ENCODE measurements at places on chromosomes 1 and 21.

GRCh38 chr1:111214074-111214801 lies 13.3 kb upstream of the CHI3L2 start:
- DNase-seq: no peak

- no peak for DNase-seq
Measured at GRCh38 chr1:107548276-107548675, 407.4 kb downstream of the NTNG1 start.

DNA sequence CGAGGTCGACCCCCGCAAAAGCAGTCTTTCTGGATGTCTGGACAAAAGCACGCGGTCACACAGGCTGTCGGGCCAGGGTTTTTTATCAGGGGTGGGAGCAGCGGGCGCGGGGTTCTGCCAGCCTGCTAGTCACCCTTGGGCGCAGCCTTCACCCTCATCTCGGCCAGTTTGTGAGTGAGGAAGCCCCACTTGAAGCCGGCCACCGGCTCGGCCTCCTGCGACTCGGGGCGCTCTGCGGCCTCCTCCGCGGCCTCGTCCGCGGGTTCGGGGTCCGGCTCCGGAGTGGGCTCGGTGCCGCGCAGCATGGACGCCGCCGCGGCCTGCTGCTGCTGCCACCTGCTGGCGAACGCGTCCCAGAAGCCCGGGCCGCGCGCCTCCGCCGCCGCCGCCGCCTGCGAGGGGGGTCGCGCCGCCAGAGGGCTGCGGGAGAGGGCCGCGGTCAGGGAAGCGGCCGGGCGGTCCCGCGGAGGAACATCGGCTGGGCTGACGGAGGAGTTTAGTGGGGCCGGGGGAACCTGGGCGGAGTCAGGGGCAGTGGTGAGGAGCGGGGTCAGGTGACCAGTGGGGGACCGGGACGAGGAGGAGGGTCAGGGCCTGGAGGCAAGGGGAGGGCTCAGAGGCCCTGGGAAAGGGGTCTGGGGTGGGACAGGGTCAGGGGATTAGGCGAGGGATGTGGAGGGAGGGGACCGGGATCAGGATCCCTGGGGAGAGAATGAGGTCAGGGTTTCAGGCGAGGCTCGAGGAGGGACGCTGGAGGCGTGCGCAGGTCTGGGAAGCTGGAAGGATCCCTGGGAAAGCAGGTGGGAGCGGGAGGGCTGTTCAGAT lies 4.5 kb downstream of the C1orf232 start:
- no peak for DNase-seq

DNA sequence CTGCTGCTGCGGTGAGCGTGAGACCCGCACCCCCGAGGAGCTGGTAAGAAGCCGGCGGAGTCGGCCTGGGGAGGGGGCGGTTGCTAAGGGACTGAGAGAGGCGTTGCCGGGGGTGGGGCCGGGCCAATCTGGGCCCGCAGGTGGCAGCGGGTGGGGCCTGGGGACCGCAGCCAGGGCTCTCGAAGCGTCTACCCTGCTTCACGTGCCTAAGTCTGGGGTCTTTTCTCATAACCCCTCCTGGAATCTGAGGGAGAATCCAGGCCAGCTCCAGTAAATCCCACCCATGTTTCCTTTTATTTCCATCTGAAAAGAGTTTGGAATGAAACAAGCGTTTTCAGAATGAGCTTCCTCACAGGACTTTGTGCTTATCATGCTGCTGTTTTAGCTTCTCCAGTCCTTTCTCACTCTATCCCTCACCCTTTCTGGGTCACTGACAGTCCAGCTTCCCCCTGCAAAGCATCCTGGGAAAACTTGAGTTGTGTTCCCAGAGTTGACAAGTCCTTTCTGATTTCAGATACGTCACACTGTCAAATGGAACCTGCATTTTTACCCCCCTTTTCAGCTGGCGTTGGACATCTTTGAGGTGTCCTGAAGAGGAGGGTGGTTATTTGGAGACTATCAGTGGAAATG lies 431 bp downstream of the CLCN6 start:
- no peak for DNase-seq

GRCh38 chr1:116923421-116923820 lies 13.7 kb downstream of the PTGFRN start:
- no peak for DNase-seq

- DNase-seq: no peak
Measured at GRCh38 chr1:56310945-56311344, 268.4 kb downstream of the PLPP3 start.

DNA sequence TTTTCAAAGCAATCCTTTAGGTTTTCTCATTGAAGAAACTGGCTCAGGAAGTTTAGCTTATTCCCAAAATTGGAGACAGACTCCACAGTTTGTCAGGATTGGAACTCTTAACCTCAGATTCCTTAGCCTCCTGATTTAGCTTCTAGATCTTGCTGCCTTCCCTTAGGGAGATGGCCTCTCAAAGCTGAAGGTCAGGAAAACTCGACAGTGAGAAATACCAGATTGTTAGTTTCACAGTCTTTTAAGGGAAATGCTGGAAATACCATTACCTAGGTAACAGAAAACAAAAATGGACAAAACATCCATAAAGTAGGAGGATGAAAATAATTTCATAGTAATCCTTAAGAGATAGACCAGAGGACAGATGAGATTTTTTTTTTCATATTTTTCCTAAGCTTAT lies 7.8 kb downstream of the RASAL2 start:
- DNase-seq: no peak

GRCh38 chr1:156901966-156902915 lies 8.7 kb downstream of the PEAR1 start:
- DNase-seq: no peak

Measured in activated CD4-positive, CD25-positive, alpha-beta regulatory T cell treated with anti-CD3 and anti-CD28 coated beads, Interleukin-2, amount 50 U/mL, for 16 hours (primary cell).